ENCODE measurements at places on chromosomes 1 and 21. TPM values are rescaled to one million over a fixed set of nuclear protein-coding genes. Genes with fewer than 3 reads are reported as not detected.

DNA sequence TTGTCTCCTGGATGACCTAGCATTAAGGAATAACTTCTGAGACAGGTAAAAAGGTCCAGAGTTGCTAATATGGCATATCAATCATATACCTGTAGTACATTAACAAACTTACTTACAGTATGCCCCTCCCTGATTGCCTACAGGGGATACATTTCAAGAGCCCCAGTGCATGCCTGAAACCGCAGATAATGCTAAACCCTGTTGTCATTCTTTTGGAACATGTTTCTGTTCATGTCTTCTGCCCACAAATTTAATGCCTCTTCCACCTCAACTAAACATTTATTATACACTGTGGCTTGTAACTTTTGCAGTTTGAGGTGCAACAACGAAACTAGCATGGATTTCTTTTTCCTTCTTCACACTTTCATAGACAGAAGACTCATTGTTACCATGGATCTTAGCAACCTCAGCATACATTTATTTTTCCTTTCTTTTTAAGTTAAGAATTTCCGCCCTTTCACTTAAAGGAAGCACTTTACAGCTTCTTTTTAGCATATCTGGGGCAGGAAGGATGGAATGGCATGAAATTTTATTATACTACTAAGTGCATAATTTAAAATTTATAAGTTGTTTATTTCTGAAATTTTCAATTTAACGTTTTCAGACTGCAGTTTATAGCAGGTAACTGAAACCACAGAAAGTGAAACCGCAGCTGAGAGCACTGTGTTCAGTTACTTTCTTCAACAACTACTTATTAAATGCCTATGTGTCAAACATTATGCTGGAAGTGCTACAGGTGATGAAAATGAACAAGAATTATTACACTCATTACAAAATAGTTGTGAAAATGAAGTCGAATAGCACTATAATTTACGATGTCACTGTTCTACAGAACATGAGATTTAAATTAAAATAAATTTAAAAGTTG is 25.3 kb downstream of the F13B start:
- ATAC-seq, result no peak

- ATAC-seq, result no peak
These were observed 15.6 kb upstream of the TACSTD2 start for GRCh38 chr1:58592522-58593134.

TNFRSF18 gene
- 105 TPM for total RNA-seq

GRCh38 chr1:24748191-24749121 is 3.2 kb downstream of the CLIC4 start:
- ATAC-seq, result no peak

PIK3C2B gene
- 31.0 TPM for total RNA-seq

- no peak for ATAC-seq
These were observed 16.2 kb upstream of the OTUD3 start for GRCh38 chr1:19866029-19866428.

- ATAC-seq, result no peak
These were observed 24.7 kb downstream of the LYST start for GRCh38 chr1:235841938-235842545.

- no peak for ATAC-seq
These were observed 2.4 kb upstream of the RNU5D-1 start for GRCh38 chr1:44733365-44733764.

BRINP3 gene
- not detected for total RNA-seq

MYOM3 gene
- not detected for total RNA-seq

GRCh38 chr1:175088525-175088951 is 20.9 kb downstream of the TNN start:
- ATAC-seq, result no peak

- no peak for ATAC-seq
These were observed 517 bp downstream of the IPO13 start for GRCh38 chr1:43947061-43947873.

DNA sequence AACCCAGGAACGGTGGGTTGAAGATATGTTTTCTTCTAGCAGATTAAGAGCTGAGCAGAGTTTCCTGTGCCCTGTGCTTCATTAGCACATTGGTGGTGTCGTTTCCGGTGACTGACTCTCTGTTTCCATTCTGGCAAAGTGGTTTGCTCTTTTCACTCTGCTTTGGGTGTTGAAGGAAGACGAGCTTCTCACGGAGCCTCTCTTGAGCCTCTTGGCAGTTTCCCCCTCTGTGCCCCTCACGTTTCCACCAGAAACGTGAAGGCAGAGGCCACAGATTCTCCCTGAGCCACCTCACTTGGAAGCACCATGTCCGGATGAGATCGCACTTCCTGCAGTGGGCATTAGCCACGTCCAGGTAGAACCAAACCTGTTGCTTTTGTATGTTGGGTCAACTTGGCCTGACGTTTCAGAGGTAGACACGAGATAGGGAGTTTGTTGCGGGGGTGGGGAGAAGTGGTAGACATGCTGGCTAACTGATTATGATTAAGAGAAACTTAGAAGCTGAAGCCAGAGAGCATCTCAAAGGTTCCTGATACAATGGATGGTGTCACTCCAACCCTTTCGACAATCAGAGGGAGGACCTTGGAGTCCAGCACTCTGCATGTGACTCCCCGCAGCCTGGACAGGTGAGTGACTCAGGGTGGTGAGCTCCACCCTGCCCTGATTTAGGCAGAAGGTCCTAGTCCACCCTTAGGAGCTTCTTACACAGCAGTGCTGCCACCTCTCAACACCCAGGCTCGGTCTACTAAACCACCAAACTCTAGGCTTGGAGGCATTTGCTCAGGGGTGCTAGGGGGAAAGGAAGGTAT is at the start of gene LAX1:
Gene LAX1, plus strand, starts transcription at position 155 of the 809 bp plus-strand sequence. Its CDS starts 383 bp downstream, at position 538.
- peak; percentile 83 for ATAC-seq

- no peak for ATAC-seq
These were observed 9.0 kb downstream of the ARHGEF16 start for GRCh38 chr1:3463408-3463863.

GRCh38 chr1:3530926-3531818 is 76.7 kb downstream of the ARHGEF16 start:
- peak; percentile 84 for ATAC-seq

CDC73 gene
- total RNA-seq, result 62.7 TPM

DNA sequence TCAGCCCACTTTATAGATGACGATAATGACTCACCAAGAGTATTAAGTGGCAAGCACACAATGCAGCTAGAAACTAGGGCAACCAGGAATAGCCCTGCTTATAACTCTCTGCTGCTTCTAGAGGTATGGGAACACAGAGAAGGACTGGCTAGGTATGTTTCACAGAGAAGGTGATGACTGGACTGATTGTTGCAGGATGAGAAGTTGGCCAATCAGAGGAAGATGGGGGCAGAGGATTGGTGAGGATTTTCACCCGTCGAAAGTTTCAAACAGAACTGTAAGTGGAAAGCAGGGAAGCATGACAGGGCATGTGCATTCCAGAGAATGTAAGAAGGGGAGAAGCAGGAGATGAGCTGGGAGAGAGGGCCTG is 222.4 kb upstream of the JUN start:
- ATAC-seq, result no peak

UQCRHL gene
- 1.8 TPM for total RNA-seq

GRCh38 chr1:150890033-150890416 is 3.1 kb downstream of the CTXND2 start:
- peak; percentile 95 for ATAC-seq

- ATAC-seq, result peak; percentile 28
These were observed 54.9 kb downstream of the DMRTA2 start for GRCh38 chr1:50368179-50369007.

DNA sequence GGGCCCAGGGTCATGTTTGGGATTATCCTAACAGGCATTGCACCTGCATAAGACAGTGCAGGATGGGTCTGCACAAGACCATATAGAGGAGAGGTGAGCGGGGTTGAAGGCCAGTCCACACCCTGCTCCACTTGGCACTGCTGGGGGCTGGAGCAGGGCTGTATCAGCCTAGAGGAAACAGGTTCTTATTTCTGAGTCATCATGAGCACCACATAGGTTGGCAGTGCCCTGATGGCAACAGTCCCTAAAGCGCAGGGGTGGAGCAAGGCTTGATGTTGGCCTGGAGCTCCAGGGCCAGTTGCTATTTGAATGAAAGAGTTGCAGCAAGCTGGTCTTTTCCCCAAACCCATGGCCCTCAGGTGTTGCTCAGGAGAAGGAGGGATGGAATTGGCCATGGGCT is 29.8 kb upstream of the BMP8B start:
- no peak for ATAC-seq

GRCh38 chr1:12528021-12528852 is 89.8 kb downstream of the DHRS3 start:
- no peak for ATAC-seq

- no peak for ATAC-seq
These were observed 100.6 kb downstream of the ROR1 start for GRCh38 chr1:63874278-63874880.

- no peak for ATAC-seq
These were observed 215.9 kb downstream of the DISC1 start for GRCh38 chr1:231842441-231842840.

DIRAS3 gene
- not detected for total RNA-seq

DNA sequence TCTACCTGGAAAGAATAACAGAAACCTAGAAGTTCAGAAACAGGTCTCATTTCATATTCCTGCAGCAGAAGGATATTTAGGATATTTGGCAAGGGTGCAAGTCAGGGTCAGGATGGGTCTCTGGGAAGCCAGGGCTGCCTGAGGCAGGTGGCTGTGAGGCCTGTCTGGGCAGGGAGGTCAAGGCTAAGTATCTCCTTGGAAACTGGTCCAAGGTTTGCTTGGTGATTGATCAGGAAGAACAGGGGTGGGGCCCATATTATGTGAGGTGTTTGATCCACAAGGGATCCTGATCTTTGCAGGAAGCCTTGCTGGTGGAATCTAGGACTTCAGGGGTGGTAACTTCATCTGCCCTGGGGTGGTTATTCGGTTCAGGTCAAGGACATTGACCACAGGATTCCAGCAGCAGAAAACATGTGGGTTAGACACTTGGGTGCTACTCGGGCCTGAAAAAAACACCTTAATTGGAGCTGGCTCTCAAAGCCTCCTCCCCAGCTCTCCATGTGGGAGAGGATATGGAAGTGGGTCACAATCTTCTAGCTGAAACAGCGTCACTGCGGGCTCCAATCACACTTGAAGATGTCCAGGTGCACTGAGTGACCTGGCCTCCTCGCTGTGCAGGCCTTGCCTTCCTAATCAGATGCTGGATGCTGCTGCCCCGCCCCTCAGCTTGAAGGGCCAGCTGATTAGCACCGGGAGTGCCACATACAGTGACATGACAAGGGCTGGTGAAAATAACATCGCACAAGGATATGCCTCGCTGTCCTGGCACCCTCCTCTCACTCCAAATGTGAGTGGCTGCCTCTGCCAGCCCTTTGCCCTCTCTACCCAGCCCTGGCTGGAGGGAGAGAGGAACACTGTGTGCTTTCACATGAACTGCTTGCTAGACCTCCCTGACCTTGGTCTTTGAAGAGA is 8.7 kb downstream of the CTNNBIP1 start:
- no peak for ATAC-seq

GRCh38 chr1:119046785-119047438 is 58.8 kb upstream of the TBX15 start:
- ATAC-seq, result no peak

DNA sequence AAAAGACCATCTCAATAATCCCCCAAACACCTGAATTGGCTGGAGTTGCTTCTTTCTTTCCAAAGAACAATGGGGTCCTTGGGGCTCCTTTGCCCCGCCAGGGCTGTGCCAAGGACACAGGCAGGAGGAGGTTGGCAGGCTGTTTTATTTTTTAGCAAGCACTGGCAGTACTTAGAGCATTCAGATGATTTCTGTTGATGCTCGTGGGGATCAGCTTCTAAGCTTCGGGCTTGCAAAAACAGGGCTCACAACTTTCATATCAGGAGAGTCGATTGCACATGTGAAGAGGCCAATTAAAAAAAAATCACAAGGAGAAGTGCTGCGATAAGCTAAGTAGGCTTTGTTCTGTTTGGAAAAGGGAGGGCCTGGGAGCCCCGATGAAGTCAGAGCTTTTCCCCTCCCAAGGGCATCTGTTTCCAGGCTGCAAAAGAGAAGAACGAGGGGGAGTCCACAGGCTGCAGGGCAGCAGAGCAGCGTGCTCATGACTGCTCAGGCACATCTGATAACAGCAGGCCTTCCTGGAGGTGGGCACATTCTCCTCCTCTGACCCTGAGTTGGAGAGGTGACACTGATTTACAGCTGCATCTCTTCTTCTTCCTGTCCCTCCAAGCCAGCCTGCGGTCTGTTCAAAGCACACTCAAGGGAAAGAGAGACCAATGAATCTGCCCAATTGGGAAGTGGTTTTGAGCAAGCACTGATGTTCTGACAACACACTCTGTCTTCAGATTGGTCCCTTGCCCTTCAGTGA is 27.3 kb upstream of the BCAR3 start:
- ATAC-seq, result peak; percentile 25

BTBD8 gene
- total RNA-seq, result 1.4 TPM

DNA sequence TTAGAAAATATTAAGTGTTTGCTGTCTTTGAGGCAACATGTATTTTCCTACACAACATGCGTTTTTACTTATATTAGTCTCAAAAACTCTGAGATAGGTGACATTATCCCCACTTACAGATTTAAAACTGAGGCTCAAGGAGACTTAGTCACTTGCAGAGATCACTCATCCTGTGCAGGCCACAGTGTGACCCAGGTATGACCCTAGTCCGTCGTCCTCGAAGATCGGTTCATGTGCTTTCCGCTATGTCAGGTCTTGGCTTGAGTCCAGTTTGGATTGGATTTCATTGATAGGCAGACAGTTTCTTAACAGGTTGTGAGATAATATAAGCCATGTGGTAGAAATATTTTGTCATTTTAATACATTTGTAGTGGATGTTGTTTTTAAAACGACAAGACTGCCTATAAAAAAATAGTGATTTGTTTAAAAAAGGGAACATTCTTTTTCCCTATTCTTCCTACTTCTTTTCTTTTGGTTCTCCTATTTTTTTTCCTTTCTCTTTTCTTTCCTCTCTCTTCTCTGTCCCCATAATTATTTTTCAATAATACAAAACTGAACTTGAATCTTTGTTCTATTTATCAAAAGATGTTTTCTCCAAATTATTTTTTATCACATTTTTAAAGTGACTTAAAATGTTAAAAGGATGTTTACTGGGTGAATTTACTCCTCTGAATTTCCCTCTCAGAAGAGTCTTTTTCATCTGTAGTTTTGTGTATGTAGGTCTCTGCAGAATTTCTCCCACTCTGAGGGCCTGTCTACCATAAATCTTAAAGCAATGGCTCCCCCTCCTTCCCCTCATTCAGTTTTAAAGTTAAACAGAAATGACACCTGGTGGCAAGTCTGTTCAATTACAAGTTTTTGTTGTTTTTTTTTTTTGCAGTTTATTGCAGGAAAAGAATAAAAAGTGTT is 81.8 kb downstream of the PHTF1 start:
- ATAC-seq, result no peak

- ATAC-seq, result no peak
These were observed 30.5 kb downstream of the LEMD1 start for GRCh38 chr1:205391386-205391785.

AGO4 gene
- 8.1 TPM for total RNA-seq

DNA sequence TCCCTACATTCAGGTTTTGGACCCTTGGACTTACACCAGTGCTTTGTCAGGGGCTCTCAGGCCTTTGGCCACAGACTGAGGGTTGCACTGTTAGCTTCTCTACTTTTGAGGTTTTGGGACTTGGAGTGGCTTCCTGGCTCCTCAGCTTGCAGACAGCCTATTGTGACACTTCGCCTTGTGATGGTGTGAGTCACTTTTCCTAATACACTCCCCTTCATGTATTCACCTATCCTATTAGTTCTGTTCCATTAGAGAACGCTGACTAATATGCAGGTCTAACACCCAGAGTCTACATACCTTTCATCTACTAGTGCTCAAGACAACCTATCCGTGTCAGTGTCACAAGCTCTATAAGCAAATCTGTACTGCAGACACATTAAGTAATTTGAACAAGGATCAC is 605.3 kb downstream of the KCNT2 start:
- no peak for ATAC-seq

All from activated T-helper 17 cell treated with anti-CD3 and anti-CD28 coated beads, Interleukin-2, amount 50 U/mL, for 72 hours (primary cell).